Astrocyte (in vitro differentiated cells and primary cell): ENCODE measurements at places on chromosomes 5 and 9. TPM values are rescaled to one million over a fixed set of nuclear protein-coding genes. Genes with fewer than 3 reads are reported as not detected.

GRCh38 chr5:36777105-36777757 lies 99.3 kb upstream of the NIPBL start:
- no peak overlapping the region for H3K4me3 ChIP-seq
- no peaks in the 10 kb centered on the region for H3K4me1 ChIP-seq
- H3K27ac ChIP-seq, result no peak overlapping the region
- peaks cover 2% of the 10 kb centered on the region for H3K27me3 ChIP-seq
- DNase-seq, result peak; percentile 4

DNA sequence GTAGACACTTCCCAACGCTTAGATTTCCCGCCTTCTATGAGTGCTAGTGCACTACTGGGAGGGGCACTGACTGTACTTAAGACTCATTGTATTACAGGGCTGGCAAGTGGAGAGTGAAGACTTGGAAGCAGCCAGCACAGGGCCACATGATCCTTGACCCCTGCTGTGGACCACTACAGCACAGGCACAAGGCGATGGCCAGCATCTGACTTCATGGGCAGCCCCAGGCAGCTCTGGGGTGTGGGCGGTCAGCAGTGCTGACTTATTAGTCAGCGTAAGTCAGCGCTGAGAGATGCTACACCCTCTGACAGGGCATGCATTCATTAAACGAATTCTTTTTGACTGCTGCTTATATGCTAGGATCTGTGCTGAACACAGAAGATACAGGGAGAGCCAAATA lies 9.3 kb downstream of the SLC46A2 start:
- H3K4me1 ChIP-seq, result peaks cover 16% of the 10 kb centered on the region
- H3K4me3 ChIP-seq, result no peak overlapping the region
- H3K27ac ChIP-seq, result no peak overlapping the region
- H3K27me3 ChIP-seq, result no peaks in the 10 kb centered on the region
- H3K36me3 ChIP-seq, result no peaks in the 10 kb centered on the region
- DNase-seq, result peak; percentile 90

MIGA2 gene
- total RNA-seq, result 23.1 and 23.8 TPM in 2 replicates

DNA sequence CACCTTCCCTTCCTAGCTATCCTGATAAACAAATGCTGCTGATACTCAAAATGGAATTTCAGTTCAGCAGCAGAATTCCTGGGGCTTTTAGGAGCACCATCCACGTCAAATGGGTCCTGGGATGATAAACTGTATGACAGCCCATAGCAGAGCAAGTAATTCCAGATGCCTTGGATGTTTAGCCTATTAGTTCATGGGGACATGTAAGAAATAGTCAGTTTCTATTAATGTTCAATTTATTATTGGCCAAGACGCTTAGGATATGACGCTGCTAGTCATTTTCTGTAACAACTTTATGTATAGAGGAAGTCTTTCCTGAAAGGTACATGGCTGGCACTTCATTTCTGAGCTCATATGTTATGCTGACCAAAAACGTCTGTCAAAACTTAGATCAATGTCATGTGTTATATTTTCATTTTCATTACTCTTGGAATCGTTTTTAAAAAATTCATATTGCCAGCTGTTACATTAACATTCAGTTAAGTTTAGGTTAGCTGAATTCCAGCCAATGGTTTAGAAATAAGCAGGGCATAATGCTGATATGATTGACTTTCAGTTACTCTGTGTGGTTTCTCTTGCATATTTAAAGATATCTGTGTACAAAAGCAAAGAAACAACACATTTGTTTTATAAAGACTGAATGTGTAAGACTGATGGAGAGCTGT lies 243.8 kb downstream of the CSNK1G3 start:
- H3K4me3 ChIP-seq, result no peak overlapping the region
- no peaks in the 10 kb centered on the region for H3K36me3 ChIP-seq
- DNase-seq, result peak; percentile 91
- H3K4me1 ChIP-seq, result peaks cover 36% of the 10 kb centered on the region
